Karpas-422 (cell line): ENCODE measurements at places on chromosomes 6 and 20. TPM values are rescaled to one million over a fixed set of nuclear protein-coding genes. Genes with fewer than 3 reads are reported as not detected.
A peak's percentile ranks its signal among the peaks of the same experiment; 100 is the strongest.

HLA-DRA gene
- 1,241 and 1,934 TPM in 2 replicates for total RNA-seq

GPX5 gene
- not detected in 2 replicates for total RNA-seq

PHACTR3 gene
- not detected in 2 replicates for total RNA-seq

SAMD5 gene
- total RNA-seq, result not detected in 2 replicates

TSBP1 gene
- total RNA-seq, result not detected in 2 replicates

ADAM33 gene
- not detected in 2 replicates for total RNA-seq

DNA sequence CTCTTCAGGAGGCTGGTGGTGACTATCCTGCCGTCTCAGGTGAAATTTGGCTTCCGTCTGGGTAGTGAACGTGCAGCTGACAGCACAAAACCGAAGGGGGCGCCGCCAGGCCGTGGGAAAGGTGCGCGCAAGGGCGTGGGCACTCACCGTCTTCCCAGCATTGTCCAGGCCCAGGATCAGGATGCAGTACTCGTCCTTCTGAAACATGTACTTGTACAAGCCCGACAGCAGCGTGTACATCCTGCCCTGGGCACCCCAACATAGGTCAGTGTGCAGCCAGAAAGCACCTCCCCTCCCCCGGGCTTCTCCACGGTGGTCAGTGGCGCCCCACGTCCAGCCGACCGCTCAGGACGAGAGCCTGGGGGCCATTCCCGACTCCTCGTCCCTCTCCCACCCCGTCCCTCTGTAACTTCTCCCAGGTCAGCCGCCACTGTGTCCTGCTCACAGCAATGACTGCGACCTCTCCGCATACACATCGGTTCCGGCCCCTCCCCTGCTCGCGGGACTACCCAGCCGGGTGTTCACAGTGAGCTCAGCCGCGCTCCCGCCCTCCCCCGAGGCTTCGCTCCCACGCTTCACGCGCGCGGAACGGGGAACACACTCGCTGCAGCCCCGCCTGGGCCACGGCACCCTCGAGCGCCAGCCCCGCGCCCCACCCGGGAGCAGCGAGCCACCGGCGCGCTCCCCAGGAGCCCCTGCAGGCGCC lies 771 bp downstream of the ARFRP1 start:
- no peaks in the 10 kb centered on the region for H3K27me3 ChIP-seq
- peaks cover 20% of the 10 kb centered on the region for H3K4me1 ChIP-seq
- DNase-seq, result peak; percentile 77
- peak overlapping the region; percentile 97 for H3K4me3 ChIP-seq

GRCh38 chr20:38407321-38407720 lies 27.8 kb downstream of the SNHG17 start:
- peaks cover 18% of the 10 kb centered on the region for H3K36me3 ChIP-seq
- no peak overlapping the region for H3K27ac ChIP-seq
- DNase-seq, result no peak
- H3K4me1 ChIP-seq, result no peaks in the 10 kb centered on the region

DNA sequence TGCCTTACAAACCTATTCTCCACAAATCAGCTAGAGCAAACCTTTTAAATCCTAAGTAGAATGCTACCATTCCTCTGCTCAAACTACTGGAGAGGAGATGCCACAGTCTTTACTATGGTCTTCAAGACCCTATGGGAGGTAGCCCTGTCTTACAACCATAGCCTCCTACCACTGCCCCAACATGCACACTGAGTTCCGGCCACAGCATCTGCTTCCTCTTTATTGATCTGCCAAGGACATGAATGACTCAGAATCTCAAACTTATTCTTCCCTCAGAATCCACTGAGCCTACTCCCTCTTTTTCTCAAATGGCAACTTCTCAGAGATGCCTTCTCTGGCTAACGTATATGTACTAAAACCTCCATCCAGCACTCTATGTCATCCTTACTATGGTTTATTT lies 12.2 kb upstream of the ANKEF1 start:
- 0 out of 2 replicates have a peak, but pooled peaks cover 2% of the 10 kb centered on the region for H3K27me3 ChIP-seq
- H3K27ac ChIP-seq, result no peak overlapping the region
- no peak overlapping the region for H3K4me3 ChIP-seq

DNA sequence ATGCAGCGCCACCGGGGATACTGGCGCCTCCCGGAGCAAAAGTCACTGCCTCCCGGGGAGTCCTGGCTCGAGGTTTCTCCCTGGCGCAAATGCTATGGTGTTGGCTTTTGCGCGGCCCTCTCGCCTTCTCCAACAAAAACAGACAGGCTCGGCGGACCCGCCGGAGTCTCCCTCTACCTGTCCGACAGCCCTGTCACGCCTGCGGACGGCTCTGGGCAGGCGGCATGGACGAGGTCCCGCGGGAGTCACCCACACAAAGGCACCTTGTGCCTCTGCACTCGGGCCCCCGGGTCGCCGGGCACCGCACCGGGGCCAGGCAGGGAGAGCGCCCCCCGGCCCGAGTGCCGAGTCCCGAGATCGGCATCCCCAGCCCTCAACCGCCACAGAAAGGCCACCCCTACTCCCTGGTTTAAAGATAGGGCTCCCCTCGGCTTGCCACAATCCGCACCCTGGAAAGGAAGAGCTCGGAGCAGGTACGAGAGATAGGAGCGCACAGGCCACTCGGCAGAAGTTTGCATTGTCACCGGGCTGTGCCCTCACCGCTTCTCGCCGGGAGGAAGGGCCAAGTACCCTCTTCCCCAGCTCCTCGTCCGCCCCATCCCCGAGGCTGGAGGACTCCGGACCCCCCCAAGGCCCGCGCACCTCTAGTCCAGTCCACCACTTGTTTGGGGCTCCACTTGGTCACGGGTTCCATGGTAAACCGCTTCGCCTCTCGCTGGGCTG lies 903 bp downstream of the CNKSR3 start:
- no peak overlapping the region for H3K27ac ChIP-seq
- no peak for DNase-seq
- H3K36me3 ChIP-seq, result no peaks in the 10 kb centered on the region
- no peaks in the 10 kb centered on the region for H3K27me3 ChIP-seq
- H3K4me1 ChIP-seq, result no peaks in the 10 kb centered on the region

- H3K4me3 ChIP-seq, result no peak within 1 kb of the TSS
- no peaks in the 10 kb centered on the region for H3K4me1 ChIP-seq
- H3K27me3 ChIP-seq, result no peaks in the 10 kb centered on the region
- H3K27ac ChIP-seq, result no peak within 1 kb of the TSS
These were observed at the start of gene PCSK2 for GRCh38 chr20:17226410-17227218. Gene PCSK2, plus strand, starts transcription at chr20:17227040. Its CDS starts 266 bp downstream, at chr20:17227306.

GRCh38 chr6:21615504-21615903 lies 22.0 kb downstream of the SOX4 start:
- no peak overlapping the region for H3K27ac ChIP-seq
- peaks cover 5% of the 10 kb centered on the region for H3K4me1 ChIP-seq
- no peak overlapping the region for H3K4me3 ChIP-seq

GRCh38 chr6:153162646-153163045 lies 31.6 kb upstream of the RGS17 start:
- no peak overlapping the region for H3K4me3 ChIP-seq
- H3K27ac ChIP-seq, result no peak overlapping the region

- H3K4me3 ChIP-seq, result no peak overlapping the region
- DNase-seq, result no peak
- no peaks in the 10 kb centered on the region for H3K4me1 ChIP-seq
- no peak overlapping the region for H3K27ac ChIP-seq
- H3K27me3 ChIP-seq, result no peaks in the 10 kb centered on the region
These were observed 22.0 kb upstream of the VSTM2L start for GRCh38 chr20:37880726-37881591.

GRCh38 chr6:132132422-132132821 lies 181.2 kb upstream of the CCN2 start:
- no peak for DNase-seq
- peaks cover 16% of the 10 kb centered on the region for H3K4me1 ChIP-seq
- H3K36me3 ChIP-seq, result no peaks in the 10 kb centered on the region
- no peak overlapping the region for H3K27ac ChIP-seq
- no peaks in the 10 kb centered on the region for H3K27me3 ChIP-seq

GRCh38 chr6:132218059-132218696 lies 183.1 kb downstream of the MOXD1 start:
- DNase-seq, result peak; percentile 58
- H3K36me3 ChIP-seq, result no peaks in the 10 kb centered on the region
- no peak overlapping the region for H3K27ac ChIP-seq

DNA sequence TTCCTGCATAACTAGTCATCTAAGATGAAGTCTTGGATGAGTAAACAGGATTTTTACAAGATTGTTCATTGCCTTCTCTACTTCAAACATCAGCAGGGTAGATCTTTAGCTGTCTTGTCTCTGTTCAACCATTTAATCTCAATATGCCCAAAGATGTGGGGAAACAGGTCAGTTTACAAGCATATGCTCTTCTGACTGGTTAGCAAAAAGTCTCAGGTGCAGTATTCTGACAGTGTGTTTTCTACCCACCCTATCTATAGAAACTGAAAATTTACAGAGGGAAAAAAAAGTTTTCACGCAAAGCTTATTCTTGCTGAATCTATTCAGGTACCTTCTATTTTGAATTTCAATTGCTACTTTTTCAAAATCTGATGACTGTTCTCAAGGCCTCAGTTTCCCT lies 29.0 kb downstream of the MAP3K5 start:
- no peaks in the 10 kb centered on the region for H3K27me3 ChIP-seq
- peaks cover 4% of the 10 kb centered on the region for H3K4me1 ChIP-seq
- H3K4me3 ChIP-seq, result no peak overlapping the region
- no peaks in the 10 kb centered on the region for H3K36me3 ChIP-seq
- no peak overlapping the region for H3K27ac ChIP-seq
- no peak for DNase-seq

- peaks cover under 1% of the 10 kb centered on the region; the same call in 1 of the 2 replicates for H3K4me1 ChIP-seq
- no peak overlapping the region for H3K4me3 ChIP-seq
- no peaks in the 10 kb centered on the region for H3K36me3 ChIP-seq
- H3K27me3 ChIP-seq, result no peaks in the 10 kb centered on the region
These were observed 34.7 kb upstream of the ERVFRD-1 start for GRCh38 chr6:11146117-11146826.

- no peak for DNase-seq
- H3K27me3 ChIP-seq, result no peaks in the 10 kb centered on the region
- H3K4me3 ChIP-seq, result no peak overlapping the region
- no peak overlapping the region for H3K27ac ChIP-seq
- peaks cover 12% of the 10 kb centered on the region for H3K4me1 ChIP-seq
These were observed 545.6 kb downstream of the KIF16B start for GRCh38 chr20:16027686-16028085.

GRCh38 chr6:105164418-105164817 lies 15.4 kb downstream of the POPDC3 start:
- no peak overlapping the region for H3K4me3 ChIP-seq
- no peak for DNase-seq
- H3K27me3 ChIP-seq, result no peaks in the 10 kb centered on the region
- H3K4me1 ChIP-seq, result no peaks in the 10 kb centered on the region

DNA sequence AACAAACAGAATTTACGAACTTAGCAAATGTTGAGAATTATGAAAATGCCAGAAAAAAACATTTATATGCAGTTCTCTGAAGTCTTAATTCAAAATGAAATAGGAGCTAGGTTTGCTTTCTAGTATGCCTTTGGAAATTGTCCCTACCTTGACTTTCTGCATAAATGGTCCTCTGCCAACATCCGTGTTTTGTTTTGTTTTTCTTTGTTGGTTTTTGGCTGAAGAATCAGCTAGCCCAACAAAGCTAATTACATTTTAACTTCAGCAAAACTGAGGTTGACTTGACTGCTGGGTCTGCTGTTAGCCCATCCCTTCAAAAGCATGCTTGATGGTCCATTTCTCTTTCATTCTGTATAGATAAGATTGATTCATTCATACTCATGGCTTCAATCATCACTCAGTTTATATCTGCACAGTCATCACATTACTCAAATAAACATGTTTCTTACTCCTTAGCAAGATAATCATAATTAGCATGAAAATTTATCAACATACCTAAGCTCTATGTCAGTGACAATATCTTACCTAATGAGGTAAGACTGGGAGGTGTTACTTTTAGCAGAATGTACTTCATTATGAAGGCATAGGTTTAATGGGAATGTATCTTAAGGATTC lies 76.4 kb downstream of the ADGRB3 start:
- H3K27me3 ChIP-seq, result no peaks in the 10 kb centered on the region
- no peaks in the 10 kb centered on the region for H3K36me3 ChIP-seq
- no peak overlapping the region for H3K4me3 ChIP-seq
- no peak for DNase-seq
- H3K27ac ChIP-seq, result no peak overlapping the region
- no peaks in the 10 kb centered on the region for H3K4me1 ChIP-seq

GRCh38 chr20:21303872-21304586 lies 898 bp downstream of the XRN2 start:
- H3K4me3 ChIP-seq, result peak overlapping the region; percentile 78
- peaks cover 17% of the 10 kb centered on the region for H3K4me1 ChIP-seq
- peak overlapping the region; percentile 23; the same call in 1 of the 2 replicates for H3K27ac ChIP-seq
- no peaks in the 10 kb centered on the region for H3K27me3 ChIP-seq

DNA sequence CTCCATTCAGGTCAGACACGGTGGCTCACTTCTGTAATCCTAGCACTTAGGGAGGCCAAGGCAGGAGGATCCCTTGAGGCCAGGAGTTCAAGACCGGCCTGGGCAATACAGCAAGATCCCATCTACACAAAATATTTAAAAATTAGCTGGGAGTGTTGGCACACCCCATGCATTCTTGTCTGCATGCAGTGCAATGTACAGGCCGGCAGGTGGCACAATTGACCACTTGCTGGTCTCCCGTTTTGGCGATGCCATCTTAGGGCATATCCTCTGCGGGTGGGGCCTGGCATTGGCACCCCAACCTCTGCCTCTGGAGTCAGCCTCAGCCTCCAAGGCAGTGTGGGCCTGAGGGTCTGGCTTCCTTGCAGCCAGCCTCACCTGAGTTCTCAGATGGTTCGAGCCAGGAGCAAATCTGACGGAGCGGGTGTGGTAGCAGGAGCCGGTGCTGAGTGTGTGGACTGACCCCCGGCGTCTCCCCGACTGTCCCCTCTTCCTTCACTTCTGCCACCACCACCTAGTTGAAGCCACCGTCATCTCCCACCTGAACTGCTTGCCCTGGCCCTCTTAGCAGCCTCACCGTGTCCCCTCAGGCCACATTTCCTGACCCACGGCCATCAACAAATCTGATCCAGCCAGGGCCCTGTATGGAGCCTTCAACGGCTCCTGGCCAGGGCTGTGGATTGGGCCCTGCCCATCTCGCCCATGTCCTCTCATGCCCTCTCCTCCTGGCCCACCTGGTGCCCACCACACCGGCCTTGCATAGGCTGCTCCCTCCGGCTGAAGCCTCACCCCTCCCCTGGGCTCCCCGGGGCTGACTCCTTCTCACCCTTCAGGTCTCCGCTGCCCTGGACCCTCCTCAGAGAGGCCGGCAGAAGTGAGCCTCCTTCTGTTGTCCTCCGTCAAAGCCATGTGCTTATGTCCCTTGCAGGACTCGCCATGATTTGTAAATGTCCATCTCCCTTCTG lies 44.0 kb downstream of the EFCAB8 start:
- H3K4me1 ChIP-seq, result no peaks in the 10 kb centered on the region
- H3K36me3 ChIP-seq, result no peaks in the 10 kb centered on the region
- no peaks in the 10 kb centered on the region for H3K27me3 ChIP-seq
- no peak overlapping the region for H3K4me3 ChIP-seq

- H3K4me3 ChIP-seq, result no peak overlapping the region
- no peak for DNase-seq
- peaks cover 22% of the 10 kb centered on the region for H3K4me1 ChIP-seq
These were observed 253.6 kb downstream of the RNGTT start for GRCh38 chr6:88709819-88710246.

- H3K27ac ChIP-seq, result no peak overlapping the region
- no peak for DNase-seq
- no peak overlapping the region for H3K4me3 ChIP-seq
- no peaks in the 10 kb centered on the region for H3K27me3 ChIP-seq
These were observed 119.1 kb upstream of the PDE10A start for GRCh38 chr6:165782134-165782533.
